NCI-H2081 treated with DMSO at 0.1 percent for 48 hours (cell line): ENCODE measurements at places on chromosomes 6 and 20.

DNA sequence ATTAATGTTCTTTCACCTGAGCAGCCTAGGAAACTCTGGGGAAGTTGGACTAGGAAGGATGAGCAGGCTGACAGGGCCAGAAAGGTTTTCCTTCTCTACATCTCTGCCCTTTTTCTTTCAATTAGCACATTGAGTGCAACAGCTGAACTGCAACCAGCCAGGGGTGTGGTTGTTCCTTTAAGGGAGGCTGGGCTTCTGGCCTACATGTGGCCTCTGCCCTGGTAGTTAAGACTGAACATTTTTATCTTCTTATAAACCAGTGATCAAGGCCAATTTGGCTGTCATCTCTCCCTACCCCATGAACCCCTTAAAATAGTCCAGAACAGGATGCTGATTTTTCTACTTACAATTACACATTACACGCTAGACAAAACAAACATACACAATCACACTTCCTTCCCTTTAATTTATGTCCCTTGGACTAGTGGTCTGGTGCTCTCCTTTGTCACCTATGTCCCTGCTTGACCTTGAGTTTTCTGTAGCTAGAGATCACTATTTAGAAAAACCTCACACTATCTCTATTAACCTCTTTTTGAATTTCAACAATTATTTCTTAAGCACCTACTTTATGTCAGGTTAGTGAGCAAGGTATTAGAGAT is 60.3 kb downstream of the RNF217 start:
- DNase-seq = no peak

GRCh38 chr6:126312013-126312665 is 27.8 kb upstream of the CENPW start:
- no peak for DNase-seq

DNA sequence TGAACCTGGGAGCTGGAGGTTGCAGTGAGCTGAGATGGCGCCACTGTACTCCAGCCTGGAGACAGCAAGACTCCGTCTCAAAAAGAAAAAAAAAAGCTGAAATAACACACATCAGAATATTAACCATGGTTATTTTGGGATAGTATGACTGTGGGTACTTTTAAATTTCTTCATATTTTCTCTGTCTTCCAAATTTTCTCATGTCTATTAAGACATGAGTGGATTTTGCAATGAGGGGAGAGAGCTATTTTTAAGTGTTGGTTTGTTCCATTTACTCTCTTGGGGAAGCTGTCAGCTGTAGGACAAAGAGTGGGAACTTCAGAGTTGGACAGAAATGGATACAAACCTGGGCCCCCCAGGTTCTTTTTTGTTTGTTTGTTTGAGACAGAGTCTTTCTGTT is 10.3 kb downstream of the ADISSP start:
- no peak for DNase-seq

- DNase-seq = no peak
Observed at GRCh38 chr6:35777356-35778102, 1.1 kb downstream of the CLPSL2 start.

GRCh38 chr6:150334790-150335783 is 33.7 kb upstream of the IYD start:
- DNase-seq = no peak

DNA sequence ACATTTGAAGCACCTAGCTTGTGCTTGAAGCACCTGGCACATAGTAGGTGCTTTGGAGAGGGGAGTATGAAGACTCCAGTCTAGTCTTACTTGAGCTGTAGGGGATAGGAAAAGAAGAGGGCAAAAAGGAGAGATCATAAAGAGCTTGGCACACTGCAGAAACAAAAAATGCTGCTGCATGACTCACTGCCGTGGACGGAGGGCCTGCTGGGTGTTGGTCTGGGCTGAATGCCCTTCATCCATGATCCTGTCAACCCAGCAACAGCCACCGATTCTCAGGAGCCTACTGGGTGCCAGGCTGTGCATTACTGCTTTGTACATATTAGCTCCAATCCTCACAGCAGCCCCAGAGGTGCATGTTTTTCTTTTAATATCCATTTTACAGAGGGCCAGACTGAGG is 6.0 kb downstream of the PDYN start:
- no peak for DNase-seq

DNA sequence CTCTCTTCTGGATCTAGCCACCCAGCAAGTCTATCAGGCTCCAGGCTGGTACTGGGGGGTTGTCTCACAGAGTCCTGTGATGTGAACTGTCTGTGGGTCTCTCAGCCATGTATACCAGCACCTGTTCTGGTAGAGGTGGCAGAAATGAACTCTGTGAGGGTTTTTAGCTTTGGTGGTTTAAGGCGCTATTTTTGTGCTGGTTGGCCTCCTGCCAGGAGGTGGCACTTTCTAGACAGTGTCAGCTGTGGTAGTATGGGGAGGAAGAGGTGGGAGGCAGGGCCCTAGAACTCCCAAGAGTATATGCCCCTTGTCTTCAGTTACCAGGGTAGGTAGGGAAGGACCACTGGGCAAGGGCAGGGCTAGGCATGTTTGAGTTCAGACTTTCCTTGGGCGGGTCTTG is 75.8 kb downstream of the SNAP91 start:
- DNase-seq = no peak

GRCh38 chr6:108435391-108435790 is 125.3 kb upstream of the FOXO3 start:
- no peak for DNase-seq

DNA sequence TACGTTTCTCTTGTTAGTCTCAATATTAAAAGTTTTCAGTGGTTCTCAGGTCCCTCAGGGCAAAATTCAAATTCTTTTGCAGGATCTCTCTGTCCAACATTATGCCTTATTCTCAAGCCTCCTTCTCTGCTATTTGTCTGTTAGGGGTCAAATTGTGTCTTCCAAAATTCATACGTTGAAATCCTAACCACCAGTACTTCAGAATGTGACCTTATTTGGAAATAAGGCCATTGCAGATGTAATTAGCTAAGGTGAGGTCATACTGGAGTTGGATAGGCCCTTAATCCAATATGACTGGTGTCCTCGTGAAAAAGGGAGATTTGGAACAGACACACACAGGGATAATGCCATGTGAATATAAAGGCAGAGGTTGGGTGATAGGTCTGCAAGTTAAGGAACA is 64.1 kb upstream of the ADGRF1 start:
- no peak for DNase-seq

DNA sequence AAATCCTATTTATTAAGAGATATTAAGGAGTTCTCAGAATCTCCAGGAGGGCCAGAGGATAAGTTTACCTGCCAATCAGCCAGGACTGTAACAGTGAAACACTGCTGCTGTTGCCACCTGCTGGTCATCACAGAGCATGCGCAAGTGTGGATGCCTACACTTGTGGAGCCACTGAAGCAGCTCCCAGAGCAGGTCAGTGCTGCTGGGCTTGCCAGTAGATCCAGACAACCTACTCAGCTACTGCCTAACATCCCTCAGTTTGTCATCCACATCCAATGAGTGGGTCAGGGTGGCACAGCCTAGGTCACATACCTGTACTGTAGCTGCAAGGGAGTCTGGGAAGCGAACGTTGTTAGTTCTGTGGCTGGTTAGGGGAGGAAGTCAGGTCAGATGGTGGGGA is 18.3 kb upstream of the NHSL1 start:
- DNase-seq = no peak

GRCh38 chr6:40440053-40440452 is 147.1 kb downstream of the LRFN2 start:
- no peak for DNase-seq

DNA sequence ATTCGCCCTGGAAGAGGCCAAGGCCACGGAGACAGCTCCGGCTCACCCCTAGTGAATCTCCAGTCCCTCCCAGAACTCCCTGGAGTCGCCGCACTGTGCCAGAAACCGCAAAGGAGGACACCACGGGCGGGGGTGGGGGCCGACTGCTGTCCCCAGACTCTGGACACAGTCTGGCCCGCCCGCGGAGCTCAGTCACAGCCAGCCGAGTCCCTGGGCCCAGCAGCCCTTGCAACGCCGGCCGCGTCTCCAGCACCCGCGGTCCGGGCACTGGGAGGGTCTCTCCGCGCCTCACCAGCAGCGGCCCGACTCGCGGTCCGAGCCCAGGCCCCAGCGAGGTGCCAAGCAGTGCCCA is 518 bp downstream of the PEX6 start:
- DNase-seq = no peak

DNA sequence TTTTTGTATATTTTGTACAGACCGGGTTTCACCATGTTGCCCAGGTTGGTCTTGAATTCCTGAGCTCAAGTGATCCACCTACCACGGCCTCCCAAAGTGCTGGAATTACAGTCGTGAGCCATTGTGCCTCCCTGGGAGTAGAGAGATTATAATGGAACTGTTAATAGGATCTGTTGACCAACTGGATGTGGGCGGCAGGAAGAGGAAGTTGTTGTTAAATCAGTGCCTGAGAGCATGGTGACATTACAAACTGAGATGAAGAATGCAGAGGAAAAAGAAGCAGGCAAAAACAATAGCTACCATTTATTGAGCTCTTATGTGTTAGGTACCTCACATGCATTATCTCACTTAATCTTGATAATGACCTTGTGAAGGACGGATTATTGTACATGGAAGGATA is 9.2 kb upstream of the L3MBTL3 start:
- DNase-seq = no peak

- no peak for DNase-seq
Observed at GRCh38 chr20:20085071-20085470, 32.7 kb downstream of the CFAP61 start.

- no peak for DNase-seq
Observed at GRCh38 chr6:2959909-2960719, 11.3 kb downstream of the SERPINB6 start.

DNA sequence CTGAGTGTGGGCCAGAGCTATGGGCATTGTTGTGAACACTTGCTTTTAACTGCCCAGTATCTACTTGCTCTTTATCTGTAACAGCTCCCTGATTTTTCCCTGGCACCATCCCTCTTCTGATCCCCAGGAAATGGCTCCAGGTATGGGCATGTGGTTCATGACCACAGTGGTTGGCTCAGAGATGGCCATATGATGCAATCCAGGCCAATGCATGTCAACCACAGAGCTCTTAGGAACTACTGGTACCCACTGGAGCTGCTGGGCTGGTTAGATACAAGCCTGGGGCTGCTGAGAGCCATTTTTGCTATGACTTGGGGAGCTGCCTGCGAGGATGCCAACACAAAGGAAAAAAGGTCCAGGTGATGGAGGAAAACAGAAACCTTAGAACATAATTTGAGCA is 55.6 kb downstream of the KCNB1 start:
- no peak for DNase-seq

DNA sequence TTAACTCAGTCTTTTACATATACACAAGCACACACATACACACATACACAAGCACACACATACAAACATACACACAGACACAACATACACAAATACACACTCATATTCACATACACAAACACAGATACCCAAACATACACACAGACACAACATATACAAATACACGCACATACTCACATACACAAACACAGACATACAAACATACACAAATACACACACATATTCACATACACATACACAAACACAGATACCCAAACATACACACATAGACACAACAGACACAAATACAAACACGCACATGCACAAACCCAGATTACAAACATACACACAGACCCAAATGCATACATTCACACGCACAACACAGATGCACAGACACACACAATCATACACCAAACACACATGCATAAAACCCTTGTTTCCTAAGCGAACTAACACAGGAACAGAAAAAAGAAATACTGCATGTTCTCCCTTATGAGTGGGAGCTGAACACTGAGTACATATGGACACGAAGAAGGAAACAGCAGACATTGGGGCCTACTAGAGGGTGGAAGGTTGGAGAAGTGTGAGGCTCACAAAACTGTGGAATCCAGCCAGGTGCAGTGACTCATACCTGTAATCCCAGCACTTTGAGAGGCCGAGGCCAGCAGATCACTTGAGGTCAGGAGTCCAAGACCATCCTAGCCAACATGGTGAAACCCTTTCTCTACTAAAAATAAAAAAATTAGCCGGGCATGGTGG is 34.2 kb downstream of the PIM1 start:
- DNase-seq = no peak

- DNase-seq = no peak
Observed at GRCh38 chr20:19253916-19254820, 41.7 kb downstream of the SLC24A3 start.

GRCh38 chr6:168450917-168451316 is 9.9 kb downstream of the SMOC2 start:
- no peak for DNase-seq

DNA sequence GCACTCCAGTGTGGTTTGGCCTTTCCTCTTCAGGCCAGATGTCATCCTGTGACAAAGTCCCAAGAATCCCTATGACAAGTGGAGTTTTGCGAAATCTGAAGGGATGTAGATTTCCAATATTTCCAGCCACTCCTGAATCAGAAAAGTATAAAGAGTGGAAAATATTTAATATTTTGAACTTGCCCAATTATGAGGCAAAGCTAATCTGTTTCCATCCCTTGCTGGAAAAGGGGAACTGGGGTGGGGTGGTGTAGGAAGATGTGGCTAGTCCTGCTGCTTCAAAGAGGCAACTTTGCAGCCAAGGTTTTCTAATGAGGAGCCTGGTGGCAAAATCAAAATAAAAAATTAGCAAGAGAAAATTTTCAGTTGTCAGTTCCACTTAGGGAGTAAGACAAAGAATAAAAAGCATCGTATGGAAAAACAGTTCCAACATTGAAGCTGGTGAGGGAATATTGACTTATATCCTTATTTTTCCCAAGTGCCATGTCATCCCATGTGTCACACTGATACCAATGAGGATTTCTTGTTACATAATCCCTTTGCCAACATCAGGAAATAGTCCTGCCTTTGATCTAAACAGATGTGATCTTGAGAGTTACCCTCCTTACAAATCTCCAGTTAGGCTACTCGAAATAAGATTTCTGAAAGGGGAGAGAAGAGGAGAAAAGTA is 480.0 kb upstream of the JARID2 start:
- DNase-seq = no peak

DNA sequence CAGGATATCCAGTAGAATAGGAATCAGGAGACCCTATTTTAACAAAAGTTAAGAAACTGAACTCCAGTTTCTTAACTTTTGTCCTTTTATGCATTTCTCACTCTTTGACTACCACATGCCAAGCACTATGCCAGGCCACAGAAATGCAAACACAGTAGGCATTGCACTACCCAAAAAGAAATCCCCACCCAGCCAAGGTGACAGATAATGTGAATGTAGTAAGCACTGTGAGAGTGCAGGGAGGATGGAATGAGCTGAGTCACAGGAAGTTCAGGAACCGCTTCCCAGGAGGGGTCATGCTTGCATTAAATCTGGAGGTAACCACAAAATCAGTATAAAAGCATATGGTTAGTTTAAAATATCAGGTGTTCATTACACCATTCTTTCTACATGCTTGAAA is 20.1 kb upstream of the FAM83C start:
- DNase-seq = no peak
